ENCODE measurements at places on chromosomes 12 and 14. TPM values are rescaled to one million over a fixed set of nuclear protein-coding genes. Genes with fewer than 3 reads are reported as not detected.

The CD69 gene
- polyA plus RNA-seq: 1.3 TPM

The R3HDM2 gene
- polyA plus RNA-seq: 54.0 TPM

The TSPAN8 gene
- 2.5 TPM for polyA plus RNA-seq

The IL26 gene
- polyA plus RNA-seq: not detected

The HOXC12 gene
- not detected for polyA plus RNA-seq

The YARS2 gene
- polyA plus RNA-seq: 22.2 TPM

The IL31 gene
- polyA plus RNA-seq: not detected

The ZNF10 gene
- 6.6 TPM for polyA plus RNA-seq

The NKX2-8 gene
- not detected for polyA plus RNA-seq

The POTEG gene
- polyA plus RNA-seq: not detected

The TMTC2 gene
- 15.9 TPM for polyA plus RNA-seq

The CEBPE gene
- polyA plus RNA-seq: not detected

The GPD1 gene
- 57.8 TPM for polyA plus RNA-seq

The BBOF1 gene
- polyA plus RNA-seq: 7.4 TPM

All from muscle of back (tissue), 13 donors.